GM13977 (cell line): ENCODE measurements at places on chromosomes 4 and X.

DNA sequence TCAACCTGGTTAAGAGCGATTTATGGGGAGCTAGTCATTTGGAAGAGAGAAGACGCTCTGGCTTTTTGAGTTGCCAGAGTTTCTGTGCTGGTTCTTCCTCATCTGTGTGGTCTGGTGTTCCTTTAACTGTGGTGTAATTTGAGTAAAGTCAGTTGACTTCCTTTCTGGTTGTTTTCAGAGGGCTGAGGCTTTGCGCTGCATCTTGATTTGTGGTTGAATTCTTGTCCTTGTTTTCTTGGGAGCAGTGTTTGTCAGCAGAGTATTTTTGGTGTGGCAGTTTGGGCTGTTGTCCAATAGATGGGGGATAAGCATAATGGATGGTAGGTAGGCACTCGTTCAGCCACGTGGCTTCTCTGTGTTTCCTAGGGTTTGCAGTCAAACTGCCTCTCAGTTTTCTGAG, 2143.2 kb upstream of the TENM3 start:
- no peak for DNase-seq

- DNase-seq: no peak
Measured at GRCh38 chrX:118508221-118508620, 12.6 kb downstream of the DOCK11 start.

DNA sequence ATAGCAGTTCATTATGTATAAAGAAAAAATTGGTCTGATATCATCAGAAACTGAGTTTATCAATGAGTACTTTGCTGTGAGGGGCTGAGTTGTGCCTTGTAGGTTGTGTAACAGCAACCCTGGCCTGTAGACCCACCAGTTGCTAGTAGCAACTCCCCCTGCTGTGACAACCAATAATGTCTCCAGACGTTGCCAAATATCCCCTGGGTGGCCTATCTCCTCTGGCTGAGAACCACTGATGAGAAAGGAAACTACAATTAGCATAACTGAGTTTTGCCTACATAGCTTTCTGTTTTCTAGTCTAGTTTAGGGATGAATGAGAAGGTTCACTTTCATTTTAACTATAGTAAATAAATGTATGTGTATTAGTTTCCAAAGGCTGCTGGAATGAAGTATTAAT, 234.1 kb downstream of the CPE start:
- no peak for DNase-seq

DNA sequence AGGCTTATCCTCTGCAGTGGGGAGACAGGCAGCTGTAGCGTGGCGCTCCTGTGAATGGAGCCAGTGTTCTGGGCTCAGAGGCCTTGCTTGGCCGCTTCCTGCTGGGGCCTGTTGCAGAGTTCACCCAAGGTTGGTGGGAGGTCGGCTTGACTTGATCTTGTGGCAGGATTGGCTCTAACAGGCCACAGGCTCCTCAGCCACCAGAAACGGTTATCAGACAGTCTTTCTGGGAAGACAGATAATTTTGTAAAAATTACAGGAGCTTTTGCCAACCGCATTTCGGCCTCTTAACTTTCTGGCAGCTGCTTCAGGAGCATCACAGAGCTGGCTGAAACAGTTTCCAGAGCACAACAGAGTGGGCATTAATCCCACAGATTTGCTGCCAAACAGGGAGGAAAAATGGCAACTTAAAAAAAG, 66.4 kb downstream of the DIPK2B start:
- no peak for DNase-seq

GRCh38 chr4:168451331-168451730, 29.0 kb downstream of the DDX60L start:
- no peak for DNase-seq

- DNase-seq: no peak
Measured at GRCh38 chr4:40130401-40131036, 66.3 kb upstream of the RHOH start.
